ENCODE measurements at places on chromosomes 7 and 10. TPM values are rescaled to one million over a fixed set of nuclear protein-coding genes. Genes with fewer than 3 reads are reported as not detected.

DNA sequence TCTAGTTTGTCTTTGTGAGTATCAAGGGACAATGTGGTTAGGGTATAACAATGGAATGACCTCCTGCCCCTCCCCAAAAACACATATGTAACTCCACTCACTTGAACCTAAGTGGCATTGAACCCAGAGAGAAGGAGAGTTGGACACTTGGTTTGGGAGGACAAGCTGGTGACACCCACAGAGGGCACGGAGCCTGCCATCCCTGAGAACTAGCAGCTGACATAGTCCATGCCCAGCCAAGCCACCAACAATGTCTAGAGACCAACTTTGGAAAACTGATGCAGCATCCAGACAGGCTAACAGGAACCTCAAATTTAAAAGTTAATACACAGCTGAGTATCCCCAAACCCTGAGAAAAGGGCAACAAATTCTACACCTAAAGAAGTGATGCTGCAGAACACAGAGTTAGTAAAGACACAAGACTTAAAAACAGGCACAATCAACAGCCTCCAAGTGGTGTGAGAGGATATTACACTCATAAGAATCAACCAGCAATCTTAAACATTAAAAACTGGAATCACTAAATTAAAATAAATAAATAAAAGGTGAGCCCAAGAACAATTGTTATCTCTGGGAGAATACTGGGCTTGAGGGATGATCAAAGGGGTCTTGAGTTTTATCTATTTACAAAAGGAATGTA, 27.2 kb downstream of the NUDCD3 start:
- DNase-seq = no peak

- no peak for DNase-seq
Observed at GRCh38 chr7:122790591-122790990, 87.9 kb upstream of the RNF148 start.

Gene VPS37D
- 2.0 TPM for total RNA-seq

DNA sequence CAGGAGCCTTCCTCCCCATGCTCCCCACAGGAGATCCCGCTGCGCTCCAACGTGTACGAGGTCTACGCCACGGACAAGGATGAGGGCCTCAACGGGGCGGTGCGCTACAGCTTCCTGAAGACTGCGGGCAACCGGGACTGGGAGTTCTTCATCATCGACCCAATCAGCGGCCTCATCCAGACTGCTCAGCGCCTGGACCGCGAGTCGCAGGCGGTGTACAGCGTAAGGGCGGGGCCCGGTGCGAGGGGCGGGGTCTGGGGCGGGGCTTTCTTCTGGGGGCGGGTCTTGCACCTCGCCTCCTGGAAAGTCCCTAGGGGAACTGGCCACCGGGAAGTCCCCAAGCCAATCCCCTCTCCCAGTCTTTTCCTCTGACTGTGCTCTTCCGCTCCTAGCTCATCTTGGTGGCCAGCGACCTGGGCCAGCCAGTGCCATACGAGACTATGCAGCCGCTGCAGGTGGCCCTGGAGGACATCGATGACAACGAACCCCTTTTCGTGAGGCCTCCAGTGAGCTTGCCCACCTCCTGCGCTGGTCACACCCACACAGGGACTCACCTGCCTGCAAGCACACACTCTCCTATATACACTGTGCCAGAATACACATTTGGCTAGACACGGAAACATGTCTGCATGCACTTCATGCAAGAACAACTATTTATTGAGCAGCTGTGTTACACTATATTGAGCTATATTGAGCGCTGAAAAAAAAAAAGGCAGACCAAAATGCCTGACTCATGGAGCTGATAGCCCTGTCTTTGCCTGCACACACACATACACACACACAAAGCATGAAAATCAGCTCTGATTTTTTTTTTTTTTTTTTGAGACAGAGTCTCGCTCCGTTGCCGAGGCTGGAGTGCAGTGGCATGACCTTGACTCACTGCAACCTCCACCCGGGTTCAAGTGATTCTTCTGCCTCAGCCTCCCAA, 32.7 kb upstream of the VSIR start:
- peak; percentile 87 for DNase-seq

Gene PDK4
- total RNA-seq = 433 TPM

Gene COL26A1
- total RNA-seq = not detected

- DNase-seq = no peak
Observed at GRCh38 chr7:151086802-151087244, 548 bp downstream of the AGAP3 start.

- no peak for DNase-seq
Observed at GRCh38 chr7:20217193-20217948, at the start of gene MACC1. TSS of gene MACC1 (minus strand) at chr7:20217384. CDS start at chr7:20161862, 55,522 bp downstream.

GRCh38 chr7:11221984-11222383, 248.3 kb downstream of the PHF14 start:
- DNase-seq = no peak

Gene WEE2
- not detected for total RNA-seq

Gene HECTD2
- total RNA-seq = 17.8 TPM

GRCh38 chr7:75611557-75612178, 119.5 kb downstream of the SPDYE5 start:
- peak; percentile 88 for DNase-seq

Gene WNT8B
- total RNA-seq = not detected

- DNase-seq = no peak
Observed at GRCh38 chr7:46220066-46220630, 299.1 kb upstream of the IGFBP3 start.

DNA sequence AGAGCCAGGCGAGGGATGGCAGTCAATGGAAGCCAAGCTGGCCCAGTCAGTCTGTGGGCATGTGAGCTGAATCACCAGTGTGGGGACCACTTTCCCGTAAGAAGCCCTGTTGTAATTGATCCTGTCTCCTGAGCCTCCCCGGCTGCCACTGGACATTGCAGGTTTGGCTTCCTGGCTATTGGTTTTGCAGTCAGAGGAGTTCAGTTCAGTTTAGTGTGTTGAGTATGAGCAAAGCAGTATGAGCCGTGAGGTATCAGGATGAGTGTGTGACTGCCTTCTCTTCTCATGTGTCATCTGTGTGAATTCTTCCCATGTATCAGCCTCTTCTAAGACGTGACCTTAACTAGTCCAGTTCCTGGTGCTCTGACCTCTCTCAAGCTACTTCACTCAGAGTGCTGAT, 227.4 kb downstream of the PRKG1 start:
- no peak for DNase-seq

GRCh38 chr10:87552248-87552929, 47.7 kb downstream of the MINPP1 start:
- no peak for DNase-seq

GRCh38 chr10:93873420-93874115, 20.2 kb upstream of the SLC35G1 start:
- no peak for DNase-seq

- DNase-seq = no peak
Observed at GRCh38 chr7:124688991-124689390, 76.6 kb downstream of the GPR37 start.

DNA sequence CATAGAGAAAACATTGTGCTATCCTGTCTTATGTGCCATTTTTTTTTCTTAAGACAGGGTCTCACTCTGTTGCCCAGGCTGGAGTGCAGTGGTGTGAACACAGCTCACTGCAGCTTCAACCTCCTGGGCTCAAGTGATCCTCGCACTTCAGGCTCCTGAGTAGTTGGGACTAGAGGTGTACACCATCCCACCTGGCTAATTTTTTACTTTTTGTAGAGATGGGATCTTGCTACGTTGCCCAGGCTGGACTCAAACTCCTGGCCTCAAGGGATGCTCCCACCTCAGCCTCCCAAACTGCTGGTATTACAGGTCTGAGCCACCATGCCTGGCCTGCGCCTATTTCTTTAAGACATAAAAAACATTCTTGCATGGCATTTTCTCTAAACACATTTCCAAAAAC, 20.6 kb downstream of the LYZL1 start:
- DNase-seq = no peak

DNA sequence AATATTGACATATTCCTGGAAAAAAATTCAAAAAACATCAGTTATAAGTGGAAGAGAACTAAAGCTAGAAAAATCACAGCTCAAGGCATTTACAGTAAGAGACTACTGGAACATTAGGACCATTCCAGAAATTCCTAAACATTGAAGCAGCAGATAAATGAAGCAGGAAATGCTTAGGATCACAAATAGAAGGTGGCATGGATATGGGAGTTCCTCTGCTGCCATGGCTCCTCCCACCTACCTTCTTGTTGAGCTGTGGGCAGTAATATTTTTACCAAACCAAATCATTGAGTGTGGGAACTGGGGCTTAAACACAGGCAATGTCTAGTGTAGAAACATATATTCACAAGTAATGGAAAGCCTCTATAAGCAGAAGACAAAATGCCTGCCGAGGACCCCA, 292.8 kb downstream of the ANKRD7 start:
- no peak for DNase-seq

All from posterior vena cava (tissue), 2 donors.